NCI-H2171 treated with DMSO at 0.1 percent for 48 hours (cell line): ENCODE measurements at places on chromosomes 7 and 10.

DNA sequence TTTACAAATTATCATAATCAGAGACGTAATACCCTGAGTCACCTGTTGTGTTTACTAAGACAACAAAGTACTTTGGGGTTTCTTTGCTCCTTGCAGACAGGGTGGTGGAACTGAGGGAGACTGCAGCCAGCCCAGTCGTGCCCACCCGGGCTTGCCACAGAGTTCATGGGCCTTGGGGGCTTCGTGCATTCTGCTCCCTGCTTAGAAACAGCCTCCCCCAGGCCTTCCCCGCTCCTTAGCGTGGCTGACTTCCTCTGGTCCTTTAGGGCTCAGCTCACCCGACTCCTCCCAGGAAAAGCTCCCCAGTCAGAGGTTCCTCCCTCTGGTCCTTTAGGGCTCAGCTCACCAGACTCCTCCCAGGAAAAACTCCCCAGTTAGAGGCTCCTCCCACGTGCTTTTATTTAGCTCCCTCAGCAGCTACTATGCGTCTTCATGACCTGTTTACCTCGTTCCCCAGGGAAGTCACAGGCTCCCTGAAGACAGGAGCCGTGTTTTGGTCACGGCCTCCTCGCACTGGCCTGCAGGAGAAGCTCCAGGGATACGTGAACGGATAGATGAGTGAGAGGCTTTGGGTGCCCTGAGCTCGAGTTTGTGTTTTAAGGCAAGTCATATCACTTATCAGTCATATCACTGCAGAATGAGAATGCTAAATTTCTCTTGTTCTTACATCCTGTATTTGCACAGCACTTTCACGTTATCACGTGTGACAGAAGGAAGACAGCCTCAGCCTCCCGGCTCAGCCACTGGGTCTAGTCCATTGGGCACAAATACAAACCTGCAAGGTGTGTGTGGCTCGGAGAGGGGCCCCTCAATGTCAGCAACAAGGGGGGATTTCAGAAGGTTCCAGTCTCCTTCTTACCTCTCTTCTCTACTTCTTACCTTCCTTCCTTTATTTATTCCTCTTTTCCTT lies 52.7 kb upstream of the VIPR2 start:
- DNase-seq, result peak; percentile 5

DNA sequence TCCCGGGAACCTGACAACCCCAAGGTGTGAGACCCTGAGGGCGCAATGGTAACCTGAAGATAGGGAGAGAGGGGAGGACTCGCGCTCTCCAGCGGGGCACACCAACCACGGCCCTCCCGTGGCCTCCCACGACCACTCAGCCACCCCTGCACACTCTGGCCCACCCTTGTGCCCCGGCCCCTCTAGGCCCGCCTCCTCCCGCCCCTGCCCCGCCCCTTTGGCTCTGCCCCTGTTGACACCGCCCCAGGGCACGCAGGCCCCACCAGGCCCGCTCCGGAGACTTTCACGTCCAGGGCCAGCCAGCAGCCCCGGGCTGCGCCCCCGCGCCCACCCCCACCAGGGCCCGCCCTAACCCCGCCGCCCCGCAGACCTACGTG lies 10.9 kb downstream of the ATG9B start:
- DNase-seq, result no peak

DNA sequence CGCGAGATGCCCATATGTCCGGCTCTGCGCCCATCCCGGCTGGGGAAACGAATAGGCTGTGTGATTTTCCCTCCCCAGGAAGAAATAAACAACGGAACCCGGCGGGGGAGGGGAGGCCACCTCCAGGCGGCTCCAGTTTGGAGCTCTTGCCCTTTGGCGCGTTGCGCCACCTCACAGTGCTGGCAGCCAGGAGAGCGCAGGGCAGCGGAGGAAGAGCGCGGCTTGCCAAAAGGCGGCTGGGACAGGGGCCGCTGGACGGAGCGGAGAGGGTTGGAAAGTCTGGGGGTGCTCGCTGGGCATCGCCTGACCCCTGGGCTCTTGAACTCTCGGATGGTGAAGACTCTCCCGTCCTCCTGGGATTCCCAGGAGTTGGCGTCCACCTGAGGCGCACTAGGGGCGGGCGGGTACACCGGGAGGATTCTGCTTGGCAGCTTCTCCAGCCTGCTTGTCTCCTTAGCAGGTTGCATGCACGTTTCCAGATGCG lies 5.3 kb upstream of the NEUROG3 start:
- DNase-seq, result peak; percentile 61

DNA sequence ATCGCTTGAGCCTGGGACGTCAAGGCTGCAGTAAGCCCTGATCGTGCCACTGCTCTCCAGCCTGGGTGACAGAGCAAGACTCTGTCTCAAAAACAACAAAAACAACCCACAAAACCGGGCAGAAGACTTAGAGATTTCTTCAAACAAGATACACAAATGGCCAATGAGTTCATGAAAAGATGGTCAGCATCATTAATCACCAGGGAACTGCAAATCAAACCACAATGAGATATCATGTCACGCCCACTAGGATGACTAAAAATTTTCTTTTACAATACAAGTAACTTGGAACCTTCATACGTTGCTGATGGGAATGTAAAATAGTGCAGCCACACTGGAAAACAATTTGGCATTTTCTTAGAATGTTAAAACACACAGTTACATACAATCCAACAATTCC lies 77.3 kb upstream of the GRID1 start:
- DNase-seq, result no peak

DNA sequence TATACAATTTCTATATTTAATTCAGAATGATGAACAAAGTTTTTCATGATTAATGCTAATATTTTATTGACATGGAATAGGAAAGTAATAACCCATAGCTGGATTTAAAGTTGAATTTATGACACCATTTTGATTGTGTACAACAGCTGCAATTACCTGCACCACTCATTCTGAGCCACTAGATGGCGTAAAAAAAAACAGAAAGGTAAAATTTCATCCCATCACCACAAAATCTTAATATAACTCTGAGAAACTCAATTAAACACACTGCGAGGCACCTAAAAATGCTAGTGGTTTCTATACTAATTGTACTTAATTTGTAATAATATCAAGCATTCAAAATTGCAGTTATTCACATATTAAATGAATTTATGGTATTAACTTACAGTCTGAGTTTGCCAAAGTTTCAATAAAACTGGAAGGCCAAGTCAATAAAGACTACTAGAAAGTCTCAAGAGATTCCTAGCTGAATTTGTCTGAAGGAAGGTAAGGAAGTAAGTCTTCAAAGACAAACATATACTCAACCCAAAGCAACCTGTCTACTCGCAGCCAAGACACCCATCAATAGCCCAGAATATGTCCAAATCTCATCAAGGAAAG lies 182.5 kb downstream of the SKAP2 start:
- DNase-seq, result peak; percentile 35

DNA sequence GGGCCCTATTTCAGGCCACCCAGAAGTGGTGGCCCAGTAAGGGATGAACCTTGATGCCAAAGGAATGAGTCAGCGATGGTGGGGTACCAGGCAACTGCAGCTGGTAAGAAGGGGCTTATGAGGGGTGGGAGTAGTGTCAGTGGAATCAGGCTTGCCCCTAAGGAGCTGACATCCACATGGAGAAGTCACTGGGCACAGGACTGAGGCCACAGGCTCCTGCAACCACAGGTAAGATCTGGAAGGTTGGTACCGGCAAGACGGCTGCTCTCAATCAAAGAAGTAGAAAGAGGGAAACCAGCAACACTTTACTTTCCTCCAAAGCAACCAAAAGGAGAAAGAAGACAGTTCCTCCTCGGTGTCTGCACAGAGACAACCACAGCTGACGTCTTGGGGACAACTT lies 2.5 kb downstream of the GCK start:
- DNase-seq, result no peak

GRCh38 chr10:46223626-46224413 lies 63.0 kb upstream of the ANTXRL start:
- DNase-seq, result no peak

DNA sequence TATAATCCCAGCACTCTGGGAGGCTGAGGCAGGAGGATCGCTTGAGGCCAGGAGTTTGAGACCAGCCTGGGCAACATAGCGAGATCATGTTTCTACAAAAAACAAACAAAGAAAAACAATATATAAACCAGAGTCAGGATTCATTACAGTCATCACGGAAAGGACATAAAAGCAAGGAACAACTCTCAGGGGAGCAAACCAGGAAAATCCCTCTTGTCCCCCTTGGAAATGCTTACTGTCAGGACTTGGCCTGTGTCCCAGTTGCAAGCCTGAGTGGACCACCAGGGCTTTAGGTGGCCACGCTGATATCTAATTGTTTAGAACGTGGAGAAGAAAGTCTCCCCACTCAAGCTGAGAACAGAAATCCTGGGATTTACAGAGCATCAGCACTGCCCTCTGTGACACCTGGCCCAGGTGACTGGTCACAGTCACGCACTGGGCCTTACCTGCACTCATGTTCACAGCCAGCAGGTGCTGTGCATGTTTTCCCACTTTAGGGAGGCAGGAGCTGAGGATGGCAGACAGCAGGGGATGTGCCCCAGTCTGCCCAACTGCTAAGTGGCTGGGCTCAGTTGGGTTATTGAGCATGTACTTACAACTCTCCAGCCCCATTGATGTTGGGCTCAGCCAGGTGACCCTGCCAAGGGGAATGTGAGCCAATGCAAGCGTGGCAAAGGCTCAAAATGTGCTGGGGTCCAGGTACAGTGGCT lies 60.9 kb downstream of the TMEM130 start:
- DNase-seq, result peak; percentile 27

- DNase-seq, result peak; percentile 86
Measured at GRCh38 chr7:110841840-110842545, 248.9 kb upstream of the LRRN3 start.

GRCh38 chr7:105304040-105304895 lies 84.5 kb downstream of the SRPK2 start:
- DNase-seq, result no peak

GRCh38 chr10:119650062-119650461 lies 1.1 kb upstream of the BAG3 start:
- DNase-seq, result no peak

DNA sequence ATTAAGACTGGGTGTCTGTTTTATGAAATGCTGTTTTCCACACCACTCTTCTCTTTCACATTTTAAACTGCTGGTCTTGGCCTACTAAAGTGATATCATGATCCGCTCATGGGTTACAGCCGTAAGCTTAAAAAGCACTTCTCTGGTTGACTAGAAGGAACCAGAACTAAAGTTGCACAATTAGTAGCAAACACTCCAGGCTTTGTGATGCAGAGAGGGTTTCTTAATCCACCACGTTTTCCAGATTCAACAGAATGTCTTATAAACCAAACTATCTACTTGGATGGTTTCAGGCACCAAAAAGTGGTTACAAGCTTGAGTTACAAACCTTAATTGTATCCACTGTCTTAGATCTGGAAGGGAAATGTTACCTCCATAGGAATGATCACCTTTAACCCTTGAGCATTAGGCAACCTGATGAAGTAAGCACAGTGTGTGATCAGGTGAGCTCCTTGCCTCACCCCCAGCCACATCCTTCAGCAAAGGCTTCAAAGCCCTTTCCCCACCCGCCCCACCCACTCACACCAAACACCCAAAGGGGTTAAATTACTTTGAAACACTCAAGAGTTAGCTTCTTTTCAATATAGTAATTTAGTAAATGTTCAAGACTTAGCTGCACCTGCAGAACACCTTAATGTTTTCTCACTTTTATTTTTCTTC lies 3.5 kb downstream of the ELMO1 start:
- no peak for DNase-seq

DNA sequence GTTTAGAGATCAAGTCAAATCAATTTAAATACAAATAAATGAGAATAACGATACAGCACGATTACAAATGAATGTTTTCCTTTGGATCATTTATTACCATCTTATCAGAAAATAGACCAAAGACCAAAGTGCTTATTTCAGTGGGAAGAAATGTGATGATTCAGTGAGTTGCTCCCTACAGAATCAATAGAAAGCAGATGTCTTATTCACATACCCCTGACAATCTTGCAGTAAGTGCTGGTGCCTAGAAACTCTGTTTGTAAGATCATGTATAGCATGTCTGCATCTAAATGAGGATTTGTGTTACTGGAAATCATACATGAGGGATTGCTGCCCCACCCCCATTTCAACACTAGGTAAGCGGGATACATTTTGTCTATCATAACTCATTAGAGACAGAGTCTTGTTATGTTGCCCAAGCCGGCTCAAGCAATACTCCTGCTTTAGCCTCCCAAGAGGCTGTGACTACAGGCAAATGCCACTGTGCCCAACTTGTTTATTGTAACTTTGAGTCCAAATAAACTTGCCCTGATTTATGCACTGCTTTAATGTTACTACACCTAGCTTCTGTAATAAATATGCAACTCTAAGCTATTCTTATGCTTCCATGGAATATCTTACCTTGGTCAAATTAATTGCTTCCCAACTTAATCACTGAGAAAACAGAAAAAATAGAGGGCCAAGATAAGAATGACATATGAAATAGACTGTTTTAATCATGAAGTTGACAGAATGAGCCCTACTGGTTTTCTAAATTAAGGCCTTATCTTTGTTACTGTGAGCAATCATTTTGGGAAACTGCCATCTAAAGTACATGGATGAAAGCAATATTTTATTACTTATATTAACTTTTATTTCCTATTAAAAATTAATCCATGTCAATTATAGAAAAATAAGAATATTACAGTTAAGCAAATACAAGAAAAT lies 82.5 kb downstream of the AHR start:
- DNase-seq, result no peak

DNA sequence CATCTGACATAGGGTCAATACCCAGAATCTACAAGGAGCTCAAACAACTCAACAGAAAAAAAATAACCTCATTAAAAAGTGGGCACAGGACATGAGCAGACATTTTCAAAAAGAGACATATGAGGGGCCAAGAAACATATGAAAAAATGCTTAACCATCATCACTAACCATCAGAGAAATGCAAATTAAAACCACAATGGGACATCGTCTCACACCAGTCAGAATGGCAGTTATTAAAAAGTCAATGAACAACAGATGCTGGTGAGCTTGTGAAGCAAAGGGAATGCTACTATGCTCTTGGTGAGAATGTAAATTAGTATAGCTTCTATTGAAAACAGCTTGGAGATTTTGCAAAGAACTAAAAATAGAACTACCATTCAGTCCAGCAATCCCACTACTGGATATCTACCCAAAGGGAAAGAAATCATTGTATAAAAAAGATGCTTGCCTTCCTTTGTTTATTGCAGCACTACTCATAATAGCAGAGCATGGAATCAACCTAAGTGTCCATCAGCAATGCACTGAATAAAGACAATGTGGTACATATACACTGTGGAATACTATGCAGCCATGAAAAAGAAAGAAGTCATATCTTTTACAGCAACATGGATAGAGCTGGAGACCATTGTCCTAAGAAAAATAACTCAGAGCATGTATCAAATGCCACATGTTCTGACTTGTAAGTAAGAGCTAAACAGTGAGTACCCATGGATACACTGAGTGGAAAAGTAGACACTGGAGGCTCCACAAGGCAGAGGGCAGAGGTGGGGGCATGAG lies 139.8 kb downstream of the ADARB2 start:
- no peak for DNase-seq
